ENCODE measurements at places on chromosomes 11 and 22.
A peak's percentile ranks its signal among the peaks of the same experiment; 100 is the strongest.

DNA sequence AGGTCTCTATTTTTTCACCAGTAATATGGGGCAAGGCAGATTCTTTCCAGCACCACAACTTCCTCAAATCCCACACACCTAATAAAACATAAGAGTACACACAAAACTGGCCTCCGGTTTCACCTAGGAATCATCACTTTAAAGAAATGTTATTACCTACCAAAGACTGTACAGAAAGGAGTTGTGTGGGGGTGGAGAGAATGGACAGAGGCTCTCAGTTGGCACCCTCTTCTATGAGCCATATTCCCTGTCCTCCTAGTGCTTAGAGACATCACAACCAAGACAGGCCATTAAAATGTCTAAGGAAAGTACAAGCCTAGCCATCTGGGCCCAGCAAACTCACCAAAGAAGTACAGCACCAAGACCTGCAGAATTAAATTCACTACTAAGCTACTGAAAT lies 56.1 kb downstream of the RBFOX2 start:
- no peak for DNase-seq

GRCh38 chr11:68976563-68976962 lies 4.2 kb downstream of the MRGPRD start:
- no peak for DNase-seq

GRCh38 chr11:8948886-8949285 lies 6.1 kb upstream of the ASCL3 start:
- no peak for DNase-seq

DNA sequence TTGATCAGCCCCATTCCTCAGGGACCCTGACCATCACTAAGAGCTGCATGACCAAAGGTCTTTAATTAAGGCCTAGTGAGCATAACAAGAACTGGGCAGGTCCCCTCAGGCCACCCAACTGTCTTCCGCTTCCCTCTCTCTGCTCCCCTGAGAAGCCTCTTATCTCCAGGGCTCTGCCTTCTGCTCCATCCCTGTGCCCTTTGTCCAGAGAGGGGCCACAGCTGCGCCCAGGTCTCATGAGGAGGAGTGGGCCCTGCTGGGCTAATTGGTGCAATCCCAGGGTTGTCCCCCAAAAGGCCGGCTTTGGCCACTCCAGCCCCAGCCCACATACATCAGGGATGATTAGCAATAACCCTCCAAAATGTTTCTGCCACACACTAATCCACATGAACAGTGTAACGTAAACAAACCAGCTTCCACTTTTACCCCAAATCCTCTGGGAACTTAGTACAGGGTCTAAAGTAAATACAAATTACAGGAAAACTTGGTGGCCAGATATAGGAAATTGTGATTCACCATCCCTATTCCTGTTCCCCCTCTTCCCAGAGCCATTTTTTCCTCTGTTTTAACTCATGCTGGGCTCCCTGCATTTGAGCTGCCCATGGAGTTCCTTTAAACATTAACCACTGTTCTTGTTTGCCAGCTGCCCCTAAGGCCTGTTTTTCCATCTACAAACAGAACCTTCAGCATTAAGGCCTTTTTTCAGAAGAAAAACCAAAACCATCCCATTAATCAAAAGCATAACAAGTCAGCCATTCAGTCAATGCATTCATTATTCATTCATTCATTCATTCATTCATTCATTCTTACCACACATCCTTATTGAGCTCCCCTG lies 34.6 kb upstream of the CAVIN3 start:
- no peak for DNase-seq

- no peak for DNase-seq
Observed at GRCh38 chr11:24312464-24313238, 184.2 kb upstream of the LUZP2 start.

DNA sequence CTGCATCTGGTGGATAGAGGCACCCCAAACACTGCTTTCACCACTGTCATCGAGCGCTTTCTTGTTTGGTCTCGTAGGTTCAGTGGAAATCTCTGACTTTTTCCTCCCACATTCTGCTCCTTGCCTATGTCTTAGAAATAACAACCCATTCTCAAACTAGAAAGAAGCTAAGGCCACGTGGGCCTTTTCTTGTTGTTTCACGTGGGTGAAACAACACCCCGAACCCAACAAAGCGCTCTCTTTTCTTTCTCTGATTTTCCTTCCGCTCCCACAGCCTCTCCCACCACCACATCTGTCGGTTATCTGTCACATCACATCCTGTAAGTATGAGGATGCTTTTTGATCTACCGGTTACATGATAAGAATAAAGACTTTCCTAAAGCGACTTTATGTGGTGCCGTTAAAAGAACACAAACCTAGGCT lies 77.1 kb downstream of the LINC01488 start:
- DNase-seq = no peak

GRCh38 chr11:6468712-6469495 lies 4.8 kb downstream of the TRIM3 start:
- no peak for DNase-seq

GRCh38 chr11:21484039-21484438 lies 708.8 kb upstream of the ANO5 start:
- DNase-seq = no peak

DNA sequence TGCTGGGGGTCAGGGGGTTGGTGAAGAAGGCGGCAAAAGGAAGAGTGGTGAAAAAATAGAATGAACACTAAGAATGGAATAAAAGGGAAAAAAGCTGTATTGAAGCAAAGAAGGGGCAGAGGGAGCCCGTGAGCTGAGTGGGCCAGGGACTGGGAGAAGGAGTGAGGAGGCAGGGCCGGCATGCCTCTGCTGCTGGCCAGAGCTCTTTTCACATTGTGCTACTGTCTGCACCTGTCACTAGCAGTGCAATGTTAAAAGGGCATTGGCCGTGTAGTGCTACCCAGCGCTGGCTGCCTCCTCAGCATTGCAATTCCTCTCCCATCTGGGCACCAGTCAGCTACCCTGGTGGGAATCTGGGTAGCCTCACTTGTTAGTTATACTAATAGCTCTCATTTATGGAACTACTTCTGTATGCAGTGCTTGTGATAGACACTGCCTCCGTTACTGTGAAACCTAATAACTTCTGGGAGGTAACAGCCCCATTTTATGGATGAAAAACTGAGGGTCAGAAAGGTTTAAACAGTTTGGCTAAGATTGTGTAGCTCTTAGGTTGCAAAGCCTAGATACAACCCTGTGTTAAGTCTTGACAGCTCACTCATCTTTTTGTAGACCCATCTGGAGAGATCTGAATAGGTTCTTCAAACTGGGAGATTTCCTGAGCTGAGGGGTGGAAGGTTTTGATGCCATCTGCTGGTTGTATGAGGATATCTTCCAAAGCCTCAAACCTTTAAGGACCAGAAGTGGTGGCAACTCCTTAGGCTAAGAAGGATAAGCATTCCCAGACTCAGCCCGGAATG lies 8.5 kb downstream of the YPEL4 start:
- DNase-seq = peak; percentile 41

GRCh38 chr11:12280838-12281565 lies 96.4 kb upstream of the PARVA start:
- DNase-seq = no peak

DNA sequence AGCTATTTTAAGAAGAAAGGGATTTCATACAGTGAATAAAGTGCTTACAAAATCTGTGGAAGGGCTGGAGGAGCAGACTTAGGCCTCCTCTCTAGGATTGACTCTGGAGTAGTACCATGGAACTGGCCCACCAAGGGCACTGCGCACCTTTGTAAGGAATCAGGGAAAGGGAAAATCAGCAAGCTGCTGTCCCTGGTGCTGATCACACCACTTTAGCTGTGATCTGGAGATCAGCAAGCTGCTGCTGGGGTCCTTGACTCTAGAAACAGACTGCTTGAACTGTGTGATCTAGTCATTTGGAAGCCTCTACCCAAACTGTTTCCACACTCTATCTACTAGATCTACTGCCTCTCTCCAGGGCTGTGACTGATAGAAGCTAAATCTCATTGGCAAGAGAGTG lies 18.4 kb upstream of the TECTA start:
- DNase-seq = no peak

- DNase-seq = no peak
Observed at GRCh38 chr11:45259592-45259991, 26.5 kb downstream of the SYT13 start.

GRCh38 chr11:130849215-130849568 lies 67.1 kb downstream of the SNX19 start:
- DNase-seq = no peak

DNA sequence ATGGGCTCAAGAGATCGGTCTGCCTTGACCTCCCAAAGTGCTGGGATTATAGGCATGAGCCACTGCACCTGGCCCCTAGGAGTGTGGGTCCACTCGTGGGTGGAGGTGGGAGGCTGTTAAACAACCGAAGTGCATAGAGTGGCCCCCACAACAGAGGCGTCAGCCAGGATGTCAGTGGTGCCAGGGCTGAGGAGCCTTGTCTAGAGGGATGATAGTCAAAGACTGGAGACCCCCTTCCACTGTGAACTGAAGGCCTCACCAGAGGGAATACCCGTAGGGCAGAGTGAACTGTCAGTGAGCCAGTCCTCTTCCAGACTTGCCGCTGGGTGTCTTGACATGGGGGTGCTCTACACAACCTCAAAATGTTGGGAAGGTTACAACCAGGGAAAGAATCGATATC lies 38.2 kb downstream of the AP2A2 start:
- DNase-seq = no peak

DNA sequence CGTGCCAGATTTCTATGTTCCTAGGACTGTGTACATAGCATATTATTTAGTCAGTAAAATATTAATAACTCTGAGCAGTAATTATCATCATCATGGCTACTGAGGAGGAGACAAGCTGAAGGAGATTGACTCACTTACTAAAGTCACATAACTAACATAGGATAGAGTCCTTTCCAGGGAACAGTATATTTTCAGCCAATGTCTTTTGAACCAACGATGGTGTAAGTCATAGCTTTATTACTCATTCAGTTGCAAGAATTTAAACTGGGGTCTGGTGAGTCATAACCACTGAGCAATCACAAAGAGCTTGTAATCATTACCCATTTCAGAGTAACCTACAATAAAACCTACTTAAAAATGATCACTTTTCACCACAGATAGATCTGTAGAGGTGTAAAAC lies 1564.8 kb upstream of the TENM4 start:
- DNase-seq = no peak

- no peak for DNase-seq
Observed at GRCh38 chr11:2273771-2274170, 3.4 kb upstream of the ASCL2 start.

GRCh38 chr11:47124675-47125074 lies 52.0 kb downstream of the ARFGAP2 start:
- DNase-seq = no peak

DNA sequence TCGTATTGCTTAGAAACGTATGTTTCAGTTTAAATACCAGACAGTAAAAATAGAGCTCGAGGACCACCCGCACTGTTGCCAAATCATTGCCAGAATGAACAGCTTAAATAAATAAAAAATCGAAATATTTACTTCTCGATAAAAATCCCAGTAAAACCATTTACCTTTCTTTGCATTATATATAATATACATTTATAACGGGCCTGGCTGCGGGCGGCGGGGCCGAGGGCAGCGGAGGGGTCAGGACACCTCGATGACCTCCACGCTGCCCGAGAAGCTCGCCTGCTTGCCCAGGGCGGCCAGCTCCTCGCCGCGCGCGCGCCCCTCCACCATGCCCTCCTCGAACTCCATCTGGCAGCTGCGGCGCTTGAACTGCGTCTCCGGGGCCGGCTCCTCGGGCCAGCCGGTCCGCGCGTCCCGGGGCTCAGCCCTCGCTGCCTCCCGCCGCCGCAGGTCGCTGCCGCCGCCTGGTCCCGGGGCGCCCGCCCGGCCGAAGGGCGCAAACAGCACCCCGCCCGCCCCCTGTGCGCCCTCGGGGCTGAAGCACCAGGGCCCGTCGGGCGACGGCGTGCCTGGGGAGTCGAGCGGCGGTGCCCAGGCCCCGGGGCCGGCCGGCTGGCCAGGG lies 15.7 kb downstream of the DUSP8 start:
- DNase-seq = no peak

- peak; percentile 71 for DNase-seq
Observed at GRCh38 chr22:46367707-46368191, 32.2 kb downstream of the TRMU start.

DNA sequence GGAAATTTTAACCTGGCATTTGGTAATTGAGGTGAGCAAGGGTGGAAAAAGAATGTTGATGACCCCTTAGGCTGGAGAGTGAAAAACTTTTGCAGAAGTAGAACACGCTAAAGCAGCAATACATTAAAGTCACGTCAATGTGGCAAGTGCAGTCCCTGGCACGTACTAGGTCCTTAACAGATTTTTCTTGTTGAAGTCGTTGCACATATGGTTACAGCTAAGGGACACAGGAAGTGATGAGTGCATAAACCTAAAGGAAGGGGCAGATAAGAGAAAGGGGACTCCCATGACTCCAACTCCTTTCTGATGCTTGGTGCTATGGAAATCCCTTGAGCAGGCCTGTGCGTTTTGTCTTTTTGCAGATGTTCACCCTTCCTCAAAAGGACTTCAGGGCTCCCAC lies 1.2 kb downstream of the ACCS start:
- DNase-seq = no peak

GRCh38 chr11:88326099-88326498 lies 11.4 kb downstream of the CTSC start:
- no peak for DNase-seq

DNA sequence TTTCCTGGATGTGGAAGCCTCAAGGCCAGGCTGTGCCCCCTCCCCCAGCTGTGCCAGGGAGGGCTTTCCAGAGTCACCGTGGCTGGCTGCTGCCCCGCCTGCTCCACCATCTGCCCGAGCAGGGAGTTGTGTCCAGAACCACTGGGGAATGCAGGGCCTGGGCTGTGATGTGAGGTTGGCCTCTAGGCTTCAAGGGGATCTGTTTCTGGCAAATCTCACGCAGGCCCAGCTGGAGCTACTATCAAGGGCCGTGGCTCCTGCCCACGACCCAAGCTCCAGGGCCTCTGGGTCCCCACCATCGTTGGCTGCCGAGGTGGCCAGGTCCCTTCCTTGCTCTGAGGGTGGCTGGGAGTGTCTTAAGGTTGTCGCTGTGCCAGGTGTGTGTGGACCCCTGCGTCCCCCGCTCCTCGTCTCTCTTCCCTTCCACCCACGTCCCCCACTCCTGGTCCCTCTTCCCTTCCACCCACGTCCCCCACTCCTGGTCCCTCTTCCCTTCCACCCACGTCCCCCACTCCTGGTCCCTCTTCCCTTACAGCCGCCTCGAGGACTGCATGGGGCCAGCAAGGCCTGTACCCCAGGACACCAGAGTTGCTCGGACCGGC lies 6.1 kb downstream of the BRSK2 start:
- DNase-seq = no peak

- DNase-seq = no peak
Observed at GRCh38 chr11:104366321-104366734, 202.4 kb upstream of the PDGFD start.

DNA sequence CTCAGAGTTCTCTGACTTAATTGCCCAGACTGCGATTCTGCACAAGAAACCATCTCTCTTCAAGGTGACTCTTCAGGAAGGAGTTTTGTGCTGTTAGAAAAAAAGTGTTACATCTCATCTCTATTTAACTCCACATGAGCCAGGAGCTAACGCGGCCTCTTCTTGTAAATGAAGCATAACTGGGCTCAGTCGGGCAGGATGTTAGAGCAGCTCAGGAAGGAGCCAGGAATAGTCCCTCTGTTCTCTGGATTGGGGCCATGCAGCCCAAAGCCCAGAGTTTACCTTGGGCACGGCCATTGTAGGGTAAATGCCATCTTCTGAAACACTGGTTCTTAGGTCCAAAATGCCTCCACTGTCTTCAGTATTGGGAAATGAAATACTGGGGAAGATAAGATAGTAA lies 760.6 kb downstream of the OPCML start:
- no peak for DNase-seq

- no peak for DNase-seq
Observed at GRCh38 chr11:2770761-2771301, 71.0 kb upstream of the KCNQ1OT1 start.

- no peak for DNase-seq
Observed at GRCh38 chr11:46181843-46182424, 60.7 kb upstream of the PHF21A start.

GRCh38 chr11:8826139-8826786 lies 84.7 kb upstream of the AKIP1 start:
- no peak for DNase-seq
